ENCODE measurements at places on chromosomes 5 and 9. TPM values are rescaled to one million over a fixed set of nuclear protein-coding genes. Genes with fewer than 3 reads are reported as not detected.

SLC6A7 gene
- not detected for total RNA-seq

BTNL8 gene
- not detected for total RNA-seq

C5orf63 gene
- 0.36 TPM for total RNA-seq

RNF208 gene
- total RNA-seq = 4.9 TPM

PRELID1 gene
- total RNA-seq = 178 TPM

FAM221B gene
- total RNA-seq = not detected

PAPPA gene
- 208 TPM for total RNA-seq

PIP5KL1 gene
- total RNA-seq = 4.9 TPM

TLR4 gene
- 9.1 TPM for total RNA-seq
